ENCODE measurements at places on chromosomes 12 and 14. TPM values are rescaled to one million over a fixed set of nuclear protein-coding genes. Genes with fewer than 3 reads are reported as not detected.
A peak's percentile ranks its signal among the peaks of the same experiment; 100 is the strongest.

DNA sequence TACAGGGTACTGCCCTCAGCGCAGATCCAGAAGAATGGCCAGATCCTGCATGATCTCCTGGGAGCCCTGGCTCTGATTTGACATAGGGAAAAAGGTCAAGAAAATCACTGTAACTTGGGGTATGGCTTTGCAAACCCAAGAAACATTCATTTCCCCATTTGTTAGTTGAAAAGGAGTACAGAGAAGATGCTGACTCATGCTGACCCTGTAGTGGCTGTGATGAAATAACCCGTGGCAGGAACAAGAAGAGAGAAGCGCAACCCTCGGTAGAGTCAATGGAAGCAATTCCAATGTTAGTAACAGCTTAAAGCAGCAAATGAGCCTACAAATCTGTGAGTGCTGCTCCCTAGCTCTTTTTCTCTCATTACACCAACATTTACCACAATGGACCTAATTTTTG lies 281.6 kb upstream of the NPAS3 start:
- no peaks in the 10 kb centered on the region for H3K27me3 ChIP-seq
- no peak overlapping the region for H3K27ac ChIP-seq
- DNase-seq = no peak
- H3K4me1 ChIP-seq = no peaks in the 10 kb centered on the region
- no peaks in the 10 kb centered on the region for H3K36me3 ChIP-seq

Gene KRT71
- total RNA-seq = not detected

DNA sequence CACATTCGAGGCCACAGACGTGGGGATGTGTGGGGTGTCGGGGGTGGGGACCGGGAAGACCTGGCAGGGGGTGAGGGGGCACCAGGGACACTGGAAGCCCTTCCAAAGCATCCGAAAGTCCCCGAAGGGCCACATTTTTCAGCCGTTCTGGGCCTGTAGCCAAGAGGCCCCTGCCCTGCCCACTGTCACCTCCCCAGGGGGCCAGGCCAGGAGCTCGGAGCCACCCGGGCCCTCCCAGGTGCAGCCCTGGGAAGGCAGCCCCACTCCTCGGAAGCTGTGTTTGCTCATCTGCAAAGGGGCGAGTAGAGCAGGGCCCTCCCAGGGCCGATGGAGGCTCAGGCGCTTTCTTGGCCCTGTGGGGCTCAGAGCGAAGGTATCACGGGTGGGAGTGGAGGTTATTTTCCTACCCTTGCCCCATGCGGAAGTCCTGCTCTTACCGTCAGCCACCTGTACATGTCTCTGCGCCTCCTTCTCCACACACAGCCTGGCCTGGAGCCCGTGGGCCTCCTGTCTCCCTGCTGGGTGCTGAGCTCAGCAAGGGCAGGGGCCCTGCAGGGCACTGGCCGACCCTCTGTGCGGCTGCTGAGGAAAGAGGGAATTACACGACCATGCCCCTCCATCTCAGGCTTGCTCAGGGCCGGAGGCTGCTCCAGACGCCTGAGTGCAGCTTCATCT lies 27.2 kb downstream of the NOC4L start:
- no peak overlapping the region for H3K27ac ChIP-seq
- no peak overlapping the region for H3K4me3 ChIP-seq
- no peak for DNase-seq

GRCh38 chr14:104108570-104109541 lies 23.4 kb downstream of the ASPG start:
- DNase-seq = no peak
- no peaks in the 10 kb centered on the region for H3K4me1 ChIP-seq
- H3K4me3 ChIP-seq = no peak overlapping the region
- peaks cover 6% of the 10 kb centered on the region for H3K27me3 ChIP-seq
- H3K27ac ChIP-seq = no peak overlapping the region
- no peaks in the 10 kb centered on the region for H3K36me3 ChIP-seq

GRCh38 chr12:13713556-13714410 lies 267.6 kb downstream of the GRIN2B start:
- DNase-seq = no peak
- no peaks in the 10 kb centered on the region for H3K36me3 ChIP-seq
- no peak overlapping the region for H3K27ac ChIP-seq
- H3K4me1 ChIP-seq = peaks cover 7% of the 10 kb centered on the region
- no peak overlapping the region for H3K4me3 ChIP-seq
- no peaks in the 10 kb centered on the region for H3K27me3 ChIP-seq

Gene IFNG-AS1
- not detected for total RNA-seq

Gene ST8SIA1
- total RNA-seq = 0.77 TPM

Gene TPPP2
- total RNA-seq = 0.62 TPM

GRCh38 chr14:48125654-48126053 lies 450.2 kb upstream of the MDGA2 start:
- no peak overlapping the region for H3K4me3 ChIP-seq
- peaks cover 5% of the 10 kb centered on the region for H3K4me1 ChIP-seq
- H3K36me3 ChIP-seq = no peaks in the 10 kb centered on the region

DNA sequence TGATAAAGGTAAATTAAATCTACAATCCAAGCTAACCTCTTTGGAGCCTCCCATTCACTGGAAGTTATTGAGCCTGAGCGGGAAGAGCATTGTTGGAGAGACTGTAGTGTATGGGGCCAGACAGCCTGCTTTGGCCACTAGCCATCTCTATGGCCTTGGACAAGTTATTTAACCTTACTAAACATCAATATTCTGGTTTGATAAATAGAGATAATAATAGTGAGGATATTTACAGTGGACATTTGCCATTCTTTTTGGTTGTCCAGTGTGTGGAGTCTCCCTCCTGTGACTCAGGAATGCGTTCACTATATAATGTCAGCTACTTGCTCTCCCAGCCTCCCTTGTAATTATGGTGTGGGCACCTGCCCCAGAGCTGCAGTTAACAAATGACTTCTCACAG lies 216.1 kb downstream of the SLC38A4 start:
- H3K27ac ChIP-seq = no peak overlapping the region
- no peak for DNase-seq
- H3K4me1 ChIP-seq = peaks cover 2% of the 10 kb centered on the region
- H3K27me3 ChIP-seq = peaks cover 1% of the 10 kb centered on the region
- H3K36me3 ChIP-seq = peaks cover 7% of the 10 kb centered on the region

DNA sequence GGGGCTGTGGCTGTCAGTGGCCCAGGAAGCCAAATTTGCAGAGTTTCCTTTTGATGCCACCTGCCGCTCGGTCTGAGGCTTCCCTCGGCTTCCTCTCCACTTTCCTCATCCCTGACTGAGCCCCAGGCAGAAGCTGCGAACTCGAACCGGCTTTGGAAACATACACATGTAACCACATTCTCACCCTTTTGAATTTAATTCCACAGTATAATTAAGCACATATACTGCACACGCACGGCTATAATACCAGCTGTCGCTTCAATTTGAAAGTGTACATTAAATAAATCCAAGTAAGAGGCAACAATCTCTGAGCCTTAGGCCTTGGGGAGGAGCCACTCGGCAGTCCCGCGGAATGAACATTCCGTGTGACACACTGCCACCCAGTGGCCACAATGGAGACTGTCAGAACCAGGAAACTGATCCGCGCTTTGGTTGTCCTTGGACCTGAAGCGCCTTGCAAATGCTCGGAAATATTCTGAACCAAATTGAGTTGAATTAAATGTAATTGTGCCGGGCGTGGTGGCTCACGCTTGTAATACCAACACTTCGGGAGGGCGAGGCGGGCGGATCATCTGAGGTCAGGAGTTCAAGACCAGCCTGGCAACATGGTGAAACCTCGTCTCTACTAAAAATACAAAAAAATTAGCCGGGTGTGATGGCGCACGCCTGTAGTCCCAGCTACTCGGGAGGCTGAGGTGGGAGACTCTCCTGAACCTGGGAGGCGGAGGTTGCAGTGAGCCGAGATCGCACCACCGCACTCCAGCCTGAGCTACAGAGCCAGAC lies 117.9 kb upstream of the TMPO start:
- H3K27ac ChIP-seq = peak overlapping the region; percentile 20
- H3K4me3 ChIP-seq = peak overlapping the region; percentile 28
- H3K27me3 ChIP-seq = peaks cover 4% of the 10 kb centered on the region
- H3K4me1 ChIP-seq = peaks cover 56% of the 10 kb centered on the region
- peak; percentile 80 for DNase-seq
- no peaks in the 10 kb centered on the region for H3K36me3 ChIP-seq

GRCh38 chr14:96011607-96012006 lies 27.6 kb upstream of the C14orf132 start:
- no peak overlapping the region for H3K4me3 ChIP-seq
- DNase-seq = no peak
- no peak overlapping the region for H3K27ac ChIP-seq
- H3K27me3 ChIP-seq = peaks cover 1% of the 10 kb centered on the region
- H3K36me3 ChIP-seq = peaks cover 6% of the 10 kb centered on the region

DNA sequence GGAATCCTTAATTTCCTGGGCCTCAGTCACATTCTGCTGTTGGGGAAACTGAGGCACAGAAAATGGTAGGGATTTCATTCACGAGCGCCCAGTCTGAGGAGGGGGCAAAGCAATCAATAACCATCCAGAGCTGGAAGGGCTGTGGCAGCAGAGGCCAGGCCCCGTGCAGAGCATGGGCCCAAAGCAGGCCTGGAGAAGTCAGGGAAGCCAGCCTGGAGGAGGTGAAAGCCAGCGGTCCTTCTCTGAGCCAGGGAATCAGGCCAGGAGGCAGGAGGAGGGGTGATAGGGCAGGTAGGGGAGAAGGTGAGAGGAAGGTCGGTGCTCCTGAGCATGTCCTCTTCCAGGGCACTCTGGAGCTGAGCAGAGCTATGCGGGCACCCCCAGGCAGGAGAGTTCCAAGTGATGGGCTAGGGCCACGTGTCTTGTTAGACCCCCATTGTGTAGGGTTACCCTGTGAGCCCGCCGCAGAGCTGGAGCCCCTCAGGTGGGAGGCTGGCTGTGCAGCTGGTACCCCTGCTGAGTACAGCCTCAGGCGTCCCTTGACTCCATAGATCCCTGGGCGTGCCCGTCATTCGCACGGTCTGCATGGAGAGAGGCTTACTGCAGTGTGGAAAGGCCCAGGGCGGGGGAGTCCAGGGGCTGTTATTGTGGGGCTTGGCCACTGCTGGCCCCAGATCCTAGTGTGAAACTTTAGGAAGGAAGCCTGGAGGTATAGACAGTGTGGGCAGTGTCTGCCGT lies 4.8 kb downstream of the TNFAIP2 start:
- peaks cover 25% of the 10 kb centered on the region for H3K27me3 ChIP-seq
- no peak overlapping the region for H3K27ac ChIP-seq
- H3K36me3 ChIP-seq = peaks cover 27% of the 10 kb centered on the region
- H3K4me3 ChIP-seq = peak overlapping the region; percentile 42
- no peak for DNase-seq

GRCh38 chr12:121399391-121400331 lies at the start of gene RNF34:
Gene RNF34, plus strand, starts transcription at chr12:121400118. Its CDS starts 95 bp downstream, at chr12:121400213.
- peak; percentile 96 for DNase-seq
- peak within 1 kb of the TSS; percentile 99 for H3K4me3 ChIP-seq
- H3K36me3 ChIP-seq = peaks cover 3% of the 10 kb centered on the region
- peak within 1 kb of the TSS; percentile 99 for H3K27ac ChIP-seq
- peaks cover 17% of the 10 kb centered on the region for H3K4me1 ChIP-seq
